ENCODE measurements at places on chromosomes 16 and 17.

- no peak for DNase-seq
Observed at GRCh38 chr16:58464916-58465731, 34.8 kb upstream of the NDRG4 start.

- no peak for DNase-seq
Observed at GRCh38 chr17:2105663-2106062, 50.8 kb downstream of the HIC1 start.

GRCh38 chr16:68408967-68409366, 39.3 kb downstream of the SMPD3 start:
- no peak for DNase-seq

DNA sequence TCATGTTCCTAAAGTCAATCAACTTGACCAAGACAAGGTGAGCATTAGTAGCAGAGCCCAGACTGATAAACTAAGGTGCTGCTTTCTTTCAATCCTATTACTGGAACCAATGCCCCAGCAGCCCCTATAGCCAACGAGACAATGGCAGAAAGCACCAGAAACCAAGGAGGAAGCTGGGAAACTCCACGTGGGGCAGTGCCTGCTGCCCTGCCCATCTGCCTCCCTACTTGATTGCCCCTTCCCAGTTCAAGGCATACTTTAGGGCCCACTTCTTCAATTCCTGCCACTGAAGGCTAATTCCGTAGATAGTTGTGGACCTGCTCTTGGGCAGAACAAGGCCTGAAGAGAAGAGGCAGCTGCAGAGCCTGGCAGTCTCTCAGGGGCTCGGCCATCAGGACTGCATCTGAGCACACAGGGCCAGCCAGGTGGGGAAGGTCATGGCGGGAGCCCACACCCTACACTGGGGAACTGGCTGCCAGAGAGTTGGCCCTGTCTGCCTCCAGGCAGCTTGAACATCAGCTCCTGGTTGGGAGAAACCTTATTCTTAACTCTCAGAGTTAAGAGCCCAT, 30.9 kb downstream of the WSB1 start:
- DNase-seq, result no peak

DNA sequence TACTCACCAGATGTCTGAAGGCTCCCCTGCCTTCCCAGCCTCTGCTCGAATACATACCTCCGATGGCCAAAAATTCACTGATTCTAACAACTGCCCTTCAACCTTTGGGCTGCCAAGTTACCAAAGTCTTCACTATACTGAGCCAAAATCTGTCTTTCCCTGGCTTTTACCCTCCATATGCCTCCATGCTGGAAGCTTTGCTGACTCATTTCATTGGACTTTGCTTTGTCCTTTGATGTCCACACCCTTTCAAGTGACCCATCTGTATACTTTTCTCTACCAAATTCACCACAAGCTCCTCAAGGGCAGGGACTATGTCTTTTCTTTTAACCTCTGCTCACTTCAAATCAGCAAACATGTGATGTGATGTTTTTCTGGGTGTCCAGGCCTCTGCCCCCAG, 21.0 kb upstream of the MTMR4 start:
- DNase-seq, result no peak

DNA sequence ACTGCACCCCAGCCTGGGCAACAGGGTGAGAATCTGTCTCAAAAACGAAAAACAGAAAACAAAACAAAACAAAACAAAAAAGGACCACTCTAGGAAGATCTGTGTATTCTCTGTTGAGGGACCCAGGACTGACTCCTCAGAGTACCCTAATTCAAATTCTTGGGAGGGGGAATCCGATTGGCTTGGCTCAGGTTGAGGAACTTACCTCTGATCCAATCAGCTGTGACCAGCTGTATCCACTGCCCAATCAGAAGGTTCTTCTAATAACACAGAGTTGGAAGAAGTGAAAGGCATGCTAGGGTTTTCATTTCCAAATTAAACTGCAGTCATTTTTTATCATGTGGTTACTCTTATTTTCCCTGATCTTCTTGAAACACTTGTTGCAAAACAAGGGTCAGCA, 105.9 kb upstream of the CACNG3 start:
- DNase-seq, result no peak

DNA sequence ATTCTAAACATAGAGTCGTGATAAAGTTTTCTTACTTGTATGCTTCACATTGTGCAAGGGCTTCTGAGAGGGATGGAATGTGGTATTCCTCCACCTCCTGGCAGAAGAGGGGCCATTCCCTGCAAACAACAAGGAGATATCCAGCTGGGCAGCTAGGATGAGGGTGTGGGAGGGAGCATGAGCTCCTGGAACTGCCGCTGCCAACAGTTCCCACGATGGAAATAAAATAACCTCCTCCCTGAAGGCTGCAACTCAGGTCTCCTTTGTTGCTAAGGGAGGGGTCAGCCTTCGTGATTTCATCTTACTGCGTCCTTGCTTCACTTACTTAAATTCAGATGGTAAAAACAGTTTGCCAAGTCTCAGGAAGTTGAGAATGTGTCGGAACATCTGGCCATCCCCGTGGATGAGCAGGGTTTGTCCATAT, 15.6 kb downstream of the PLEKHG4 start:
- no peak for DNase-seq

- DNase-seq, result no peak
Observed at GRCh38 chr16:7408700-7409365, 76.2 kb downstream of the RBFOX1 start.

- DNase-seq, result no peak
Observed at GRCh38 chr17:81803728-81804558, at the start of gene GCGR. Gene GCGR (plus strand): TSS chr17:81804150. CDS start chr17:81809019, 4,869 bp downstream.

DNA sequence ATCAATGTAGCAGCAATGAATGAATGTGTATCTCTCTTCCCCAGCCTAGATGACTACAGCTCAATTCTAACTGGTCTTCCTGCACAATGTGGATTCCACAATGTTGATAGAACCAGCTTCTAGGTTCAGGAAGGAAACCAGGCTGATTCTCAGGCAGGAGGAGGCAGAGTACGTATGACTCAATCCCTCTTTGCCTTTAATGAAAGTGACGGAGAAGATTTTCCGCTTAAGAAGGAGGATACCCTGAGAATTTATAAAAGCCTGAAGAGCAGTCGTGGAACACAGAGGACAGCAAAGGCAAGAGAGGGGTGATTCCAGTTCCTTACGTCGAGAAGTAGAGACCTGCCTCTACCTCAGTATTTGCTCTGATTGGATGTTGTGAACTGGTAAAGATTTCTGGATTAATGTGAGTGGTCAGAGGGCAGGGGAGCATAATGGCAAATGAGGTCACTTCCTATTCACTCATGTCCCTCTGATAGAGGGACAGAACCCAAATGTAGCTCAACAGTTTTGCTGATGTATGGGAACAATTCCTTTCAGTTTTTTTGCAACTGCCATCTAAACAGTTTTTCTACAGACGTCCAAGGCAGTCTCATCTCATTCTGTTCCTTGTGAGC, 15.0 kb upstream of the SLC16A11 start:
- DNase-seq, result no peak

DNA sequence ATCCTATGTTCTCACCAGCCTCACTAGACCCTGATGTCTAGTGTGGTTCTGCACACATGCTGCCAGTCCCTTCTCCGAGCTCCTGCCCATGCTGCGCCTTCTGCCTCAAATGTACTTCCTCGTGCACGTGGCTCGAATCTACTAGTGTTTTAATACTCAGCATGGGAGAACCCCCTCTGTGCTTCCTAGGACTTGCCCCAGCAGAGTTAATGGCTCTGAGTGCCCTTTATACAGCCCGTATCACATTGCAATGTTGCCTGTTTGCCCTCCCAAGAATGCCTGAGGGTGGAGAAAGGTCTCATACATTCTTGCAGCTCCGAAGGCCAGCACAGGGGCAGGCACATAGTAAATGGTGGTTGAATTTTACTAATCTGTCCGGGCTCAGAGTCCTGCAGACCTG, 190.8 kb upstream of the NLRP1 start:
- no peak for DNase-seq

DNA sequence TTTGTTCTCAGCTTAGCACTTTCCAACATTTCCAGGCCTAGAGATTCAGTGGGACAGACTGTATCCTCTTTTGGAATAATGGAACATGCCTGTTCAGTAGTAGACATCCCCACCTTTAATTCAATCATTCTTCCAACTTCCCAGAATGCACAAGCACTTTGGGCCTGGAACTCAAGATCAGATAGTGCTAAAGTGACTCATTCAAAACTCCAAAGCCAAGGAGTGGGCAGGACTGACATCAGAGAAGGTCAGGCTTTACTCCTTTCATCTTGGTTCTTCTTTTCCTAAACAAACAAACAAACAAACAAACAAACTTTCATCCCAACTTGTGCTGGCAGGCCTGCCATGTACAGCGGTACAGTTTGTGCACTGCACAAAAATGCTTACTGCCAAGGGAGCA, 172.0 kb downstream of the AXIN2 start:
- DNase-seq, result peak; percentile 15

GRCh38 chr17:19249681-19250080, 12.5 kb downstream of the EPN2 start:
- no peak for DNase-seq

GRCh38 chr17:41962111-41962510, 4.5 kb upstream of the CNP start:
- no peak for DNase-seq

DNA sequence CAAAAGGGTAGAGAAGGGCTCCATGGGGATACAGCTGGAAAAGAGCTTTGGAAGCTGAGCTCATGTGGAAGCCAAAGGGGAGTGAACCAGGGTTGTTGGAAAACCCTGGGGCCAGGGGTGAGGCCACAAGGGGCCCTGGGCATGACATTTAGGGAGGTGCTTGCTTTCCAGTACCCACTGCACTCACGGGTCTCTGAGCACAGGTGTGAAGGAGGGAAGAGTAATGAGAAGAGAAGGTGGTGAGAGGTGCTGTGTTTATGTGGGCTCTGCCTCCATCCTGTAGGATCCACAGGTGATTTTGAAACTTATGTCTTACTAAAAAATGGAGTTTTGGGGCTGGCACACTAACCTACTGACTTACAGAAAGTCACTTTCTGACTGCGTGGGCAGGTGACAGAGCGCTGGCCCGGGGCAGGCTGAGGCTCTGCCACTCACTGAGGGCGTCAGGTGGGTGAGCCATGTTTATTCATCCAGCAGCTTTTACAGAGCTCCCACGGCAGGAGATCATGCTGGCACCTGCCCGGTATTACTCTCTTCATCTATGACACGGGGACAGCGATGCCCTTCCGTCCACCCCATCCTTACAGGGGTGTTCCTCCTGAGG, 18.9 kb downstream of the KSR1 start:
- no peak for DNase-seq

- no peak for DNase-seq
Observed at GRCh38 chr17:51251010-51251409, 8.8 kb downstream of the MBTD1 start.

GRCh38 chr16:53998024-53998810, 288.4 kb downstream of the IRX3 start:
- no peak for DNase-seq

- no peak for DNase-seq
Observed at GRCh38 chr16:48831076-48831722, 221.2 kb upstream of the N4BP1 start.

DNA sequence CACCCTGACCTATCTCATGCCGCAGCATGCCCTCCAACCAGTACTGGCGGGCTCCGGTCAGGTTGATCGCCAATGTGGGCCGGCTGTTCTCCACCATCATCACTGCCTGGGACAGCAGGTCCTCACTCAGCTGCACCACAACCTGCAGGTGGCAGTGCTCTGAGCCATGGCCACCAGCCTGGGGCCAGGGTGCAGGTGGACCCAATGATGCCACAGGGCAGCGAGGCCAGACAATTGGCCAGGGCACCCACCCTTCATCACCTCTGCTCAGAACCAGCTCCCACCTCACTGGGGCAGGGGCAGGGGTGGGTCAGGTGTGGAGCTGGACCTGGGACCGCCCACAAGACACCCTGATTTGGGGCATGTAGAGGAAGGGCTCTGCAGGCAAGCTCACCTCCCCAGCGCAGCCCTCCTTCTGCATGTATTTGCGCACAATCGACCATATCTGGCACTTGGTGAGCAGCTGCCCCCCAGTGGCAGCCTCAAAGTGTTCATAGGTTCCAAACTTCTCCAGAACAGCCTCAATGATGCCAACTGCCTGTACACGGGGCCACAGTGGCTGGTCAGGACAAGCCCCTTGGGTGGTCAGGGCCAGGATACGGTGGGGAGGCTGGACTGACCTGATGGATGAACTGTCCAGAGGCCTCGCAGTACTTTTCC, 4.2 kb downstream of the MATCAP1 start:
- no peak for DNase-seq

DNA sequence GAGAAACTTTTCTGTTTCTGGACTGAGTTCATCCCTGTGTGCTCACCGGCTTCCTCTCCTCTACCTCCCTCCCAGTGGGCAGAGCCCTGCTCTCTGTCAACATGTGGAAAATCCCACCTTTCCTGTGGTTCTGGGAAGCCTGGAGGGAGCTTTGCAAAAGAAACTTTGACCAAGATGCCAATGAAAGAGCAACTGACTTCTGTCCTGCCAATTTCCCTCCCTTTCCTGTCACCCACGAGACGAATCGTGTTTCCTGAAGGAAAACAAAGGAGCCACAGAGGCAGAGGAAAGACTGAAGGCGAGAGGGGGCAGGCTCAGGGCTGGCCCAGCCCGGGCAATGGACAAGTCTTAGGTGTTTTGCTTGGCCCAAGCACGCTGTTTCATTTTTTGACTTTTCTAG, 82.8 kb downstream of the PLCG2 start:
- no peak for DNase-seq

- DNase-seq, result no peak
Observed at GRCh38 chr16:1526608-1527555, 6.6 kb upstream of the TMEM204 start.

DNA sequence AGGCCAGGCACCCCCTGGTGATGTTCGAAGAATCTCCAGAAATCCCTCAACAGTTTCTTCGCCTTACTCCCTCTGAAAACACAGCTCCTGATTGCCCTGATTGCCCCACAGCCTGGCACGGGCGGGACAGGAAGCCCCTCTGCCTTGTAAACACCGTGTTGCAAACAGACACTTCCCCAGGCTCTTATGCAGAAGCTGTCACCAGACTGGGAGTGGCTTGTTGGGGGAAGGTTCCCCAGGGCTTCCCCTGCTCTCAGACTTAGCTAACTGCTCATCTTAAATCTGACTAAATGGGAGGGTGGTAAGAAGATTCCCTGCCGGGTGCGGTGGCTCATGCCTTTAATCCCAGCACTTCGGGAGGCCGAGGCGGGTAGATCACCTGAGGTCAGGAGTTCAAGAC, 11.2 kb downstream of the PIK3R5 start:
- no peak for DNase-seq

GRCh38 chr17:47692895-47693730, 848 bp upstream of the TBKBP1 start:
- no peak for DNase-seq

DNA sequence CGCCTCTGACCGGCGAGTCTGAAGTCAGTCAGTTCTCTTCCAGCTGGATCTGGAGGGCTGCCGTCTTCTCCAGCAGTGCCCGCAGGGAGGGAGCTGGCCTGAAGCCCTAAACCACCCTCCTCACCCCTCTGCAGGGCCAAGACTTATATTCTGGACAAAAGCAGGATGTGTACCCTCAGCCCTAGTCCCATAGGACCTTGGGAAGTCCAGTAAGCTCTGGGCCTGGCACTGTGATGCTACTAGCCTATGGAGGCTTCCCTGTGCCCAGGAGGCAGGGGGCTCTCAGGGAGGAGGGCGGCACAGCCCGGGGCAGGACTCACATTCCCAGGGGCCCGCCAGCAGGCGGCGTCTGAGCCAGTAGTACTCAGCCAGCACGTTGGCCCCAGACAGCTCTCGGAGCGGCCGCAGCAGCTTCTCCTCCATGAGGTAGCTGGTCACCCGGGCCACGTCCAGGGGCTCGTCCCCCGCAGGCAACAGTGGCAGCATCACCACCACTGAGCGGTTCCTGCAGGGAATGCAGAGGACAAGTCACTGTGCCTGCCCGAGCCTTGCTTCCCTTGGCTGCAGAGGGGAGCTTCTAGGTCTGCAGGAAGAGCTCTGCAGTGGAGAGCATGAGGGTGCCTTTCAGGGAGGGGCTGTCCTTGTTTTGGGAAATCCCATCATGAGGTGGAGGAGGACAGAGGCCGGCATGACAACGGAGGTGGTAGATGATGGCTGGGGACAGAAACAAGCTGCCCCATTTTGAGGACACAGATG, 41.7 kb downstream of the RMI2 start:
- DNase-seq, result no peak

Data from fibroblast of skin of left quadriceps (primary cell).